ENCODE measurements at places on chromosomes 6 and 20. TPM values are rescaled to one million over a fixed set of nuclear protein-coding genes. Genes with fewer than 3 reads are reported as not detected.
A peak's percentile ranks its signal among the peaks of the same experiment; 100 is the strongest.

Gene RAB5IF
- total RNA-seq, result 134 TPM

Gene LINC00237
- total RNA-seq, result not detected

Gene IL17F
- not detected for total RNA-seq

Gene SIRPB1
- 0.54 TPM for total RNA-seq

Gene WFDC12
- not detected for total RNA-seq

Gene CD24
- total RNA-seq, result 1.4 TPM

GRCh38 chr6:33670086-33670660, 41.3 kb downstream of the UQCC2 start:
- no peak for DNase-seq

GRCh38 chr6:87093651-87094050, 1.3 kb downstream of the CGA start:
- DNase-seq, result peak; percentile 52

DNA sequence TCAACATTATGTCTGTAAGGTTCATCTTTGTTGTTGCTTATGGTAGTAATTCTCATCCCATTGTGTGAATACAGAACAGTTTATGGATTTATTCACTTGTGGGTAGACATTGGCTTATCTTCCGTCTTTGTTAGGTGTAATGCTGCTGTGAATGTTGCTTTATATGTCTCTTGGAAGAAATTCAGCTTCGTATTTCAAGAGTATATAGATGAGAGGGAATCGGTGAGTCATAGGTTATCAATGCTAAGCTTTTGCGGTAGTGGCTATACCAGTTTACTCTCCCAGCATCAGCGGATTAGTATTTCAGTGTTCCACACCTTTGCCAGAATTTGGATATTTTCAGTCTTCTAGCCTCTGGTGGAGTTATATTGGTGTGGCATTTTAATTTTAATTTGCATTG, 77.8 kb downstream of the ZFAND3 start:
- DNase-seq, result no peak

DNA sequence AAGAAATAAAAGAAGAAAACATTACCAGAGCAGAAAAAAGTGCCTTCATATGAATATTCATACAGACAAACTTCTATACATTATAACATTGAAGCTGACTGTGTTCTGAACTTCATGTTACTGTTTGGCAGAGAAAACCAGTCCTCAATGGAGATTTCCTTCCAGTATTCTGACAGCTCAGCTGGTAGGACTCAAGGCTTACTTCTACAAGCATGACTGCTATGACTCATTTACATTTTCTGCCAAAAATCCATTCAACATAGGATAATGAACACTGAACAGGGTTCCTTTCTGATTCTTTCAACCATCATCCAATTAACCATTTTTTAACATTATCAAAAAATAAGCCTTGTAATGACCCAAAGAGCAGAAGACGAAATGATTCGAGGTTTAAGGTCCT, 25.4 kb downstream of the COL9A1 start:
- peak; percentile 18 for DNase-seq

DNA sequence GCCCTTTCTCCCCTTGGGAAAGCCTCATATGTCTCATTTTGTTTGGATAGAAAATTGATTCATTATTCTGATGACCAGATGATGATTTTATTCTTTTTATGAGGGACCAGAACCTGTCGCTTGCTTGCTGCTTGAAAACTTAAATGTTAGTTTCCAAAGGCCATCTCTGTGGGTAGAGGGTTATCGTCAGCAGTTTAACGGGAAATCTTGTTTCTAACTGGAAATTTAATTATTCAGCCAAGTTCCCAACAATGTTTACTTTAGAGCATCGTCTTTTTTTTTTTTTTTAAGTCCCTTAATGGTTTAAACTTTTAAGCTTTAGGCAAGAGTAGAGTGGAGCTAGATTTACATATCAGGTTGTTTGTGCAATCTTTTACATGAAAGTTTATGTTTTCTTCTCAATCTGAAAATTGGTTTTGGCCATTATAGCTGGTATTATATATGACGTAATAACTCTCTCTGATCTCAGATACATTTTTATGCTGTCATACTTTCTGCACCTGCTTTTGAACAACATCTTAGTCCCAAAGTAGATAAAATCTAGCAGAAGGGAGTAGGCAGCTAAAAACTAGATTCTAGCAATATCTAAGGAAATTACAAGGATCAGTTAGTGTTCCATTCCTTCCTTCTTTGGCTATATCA, 93.9 kb downstream of the FOXO3 start:
- DNase-seq, result no peak

DNA sequence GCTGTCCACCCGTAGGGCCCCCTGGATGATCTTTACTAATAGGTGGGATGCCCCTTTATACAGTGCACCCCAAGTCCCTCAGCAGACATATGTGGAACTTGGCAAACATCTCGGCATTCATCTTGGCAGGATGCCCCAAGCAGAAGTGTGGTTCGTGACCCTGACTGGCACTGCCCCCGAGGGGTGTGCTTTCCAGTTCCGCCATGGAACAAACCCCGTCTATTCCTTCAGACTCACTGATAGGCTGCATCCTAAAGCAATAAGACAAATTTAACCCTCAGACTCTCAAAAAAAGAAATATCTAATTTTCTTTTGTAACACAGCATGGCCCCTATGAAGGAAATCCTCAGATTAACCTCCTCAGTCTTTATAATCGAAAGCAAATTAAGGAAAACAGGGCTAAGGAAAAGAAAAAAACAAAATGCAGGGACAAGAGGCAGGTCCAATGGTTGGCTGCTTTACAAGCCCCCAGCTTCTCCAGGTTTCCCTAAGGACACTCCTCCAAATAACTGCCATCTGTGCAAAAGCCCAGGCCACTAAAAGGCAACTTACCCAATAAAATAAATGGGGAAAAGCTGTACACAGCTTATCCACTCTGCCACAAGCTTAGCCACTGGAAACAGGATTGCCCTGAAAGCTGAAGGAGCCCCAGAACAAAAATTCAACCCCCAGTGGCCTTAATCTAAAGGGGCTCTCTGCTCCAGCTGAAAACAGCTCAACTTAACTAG, 30.5 kb upstream of the RIPK1 start:
- no peak for DNase-seq

- no peak for DNase-seq
Observed at GRCh38 chr6:409370-409972, 17.9 kb downstream of the IRF4 start.

DNA sequence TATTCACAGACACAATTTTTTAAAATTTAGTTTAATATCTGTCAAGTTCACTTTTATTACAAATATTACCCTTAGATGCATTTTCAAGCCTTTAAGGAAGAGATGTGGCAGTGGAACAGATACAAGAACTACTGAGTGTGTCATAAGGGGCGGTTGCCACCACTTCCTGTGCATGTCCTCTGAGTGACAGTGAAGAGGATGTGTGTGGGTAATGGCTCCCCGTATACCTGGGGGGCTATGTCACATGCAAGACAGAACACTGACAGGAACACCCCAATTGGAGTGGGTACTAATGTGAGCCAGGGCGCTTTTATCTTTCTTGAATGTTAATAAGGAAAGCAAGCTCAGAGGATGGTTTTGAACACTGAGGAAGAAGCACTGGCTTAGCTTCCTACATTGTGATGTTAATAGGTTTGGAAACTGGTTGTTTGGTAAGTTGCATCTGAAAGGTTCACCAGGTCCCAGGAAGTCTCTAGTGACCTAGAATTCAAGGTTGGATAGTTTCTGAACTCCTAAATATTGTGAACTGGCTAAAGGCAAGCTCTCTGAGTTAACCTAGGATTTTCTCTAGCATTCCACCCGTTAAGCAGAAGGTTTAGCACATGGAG, 83.4 kb upstream of the ASF1A start:
- DNase-seq, result no peak
